ENCODE measurements at places on chromosomes 16 and 17. TPM values are rescaled to one million over a fixed set of nuclear protein-coding genes. Genes with fewer than 3 reads are reported as not detected.

TERB1 gene
- not detected for polyA plus RNA-seq

MT3 gene
- not detected for polyA plus RNA-seq

NPIPB6 gene
- 0.31 TPM for polyA plus RNA-seq

ANKRD40CL gene
- not detected for polyA plus RNA-seq

BAHCC1 gene
- 0.11 TPM for polyA plus RNA-seq

PNMT gene
- not detected for polyA plus RNA-seq

MPP3 gene
- polyA plus RNA-seq: 1.5 TPM

GAS7 gene
- polyA plus RNA-seq: 91.9 TPM

TMEM101 gene
- polyA plus RNA-seq: 41.4 TPM

DNA sequence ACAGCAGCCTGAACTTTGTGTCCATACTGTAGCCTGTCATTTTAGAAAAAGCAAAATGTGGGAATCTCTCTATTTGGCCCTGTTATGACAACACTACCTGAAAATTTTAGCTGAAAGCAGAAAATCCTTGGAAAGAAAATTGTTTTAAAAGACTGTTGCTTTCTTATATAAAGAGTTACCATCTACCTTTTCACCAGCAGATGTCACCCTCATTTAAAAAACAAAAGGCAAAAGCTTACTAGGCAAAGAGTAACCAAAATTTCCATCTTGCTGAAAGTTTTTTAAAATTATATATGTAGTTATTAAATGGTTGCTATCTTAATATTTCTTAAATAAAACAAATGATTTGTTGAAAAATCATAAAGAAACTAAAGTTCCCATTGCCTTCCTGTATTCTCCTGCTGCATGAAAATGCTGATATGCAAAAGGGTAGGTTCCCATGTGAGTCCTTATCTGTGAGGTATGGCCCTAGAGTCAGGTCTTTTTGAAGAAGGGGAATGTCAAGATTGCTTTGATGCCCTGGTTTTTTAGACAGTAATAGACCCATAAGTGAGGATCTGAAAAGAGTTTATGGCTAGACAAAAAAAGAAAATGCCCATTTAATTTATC lies 61.0 kb downstream of the TNRC6C start:
- peak; percentile 18 for DNase-seq

GRCh38 chr17:75428543-75429469 lies 23.3 kb upstream of the GRB2 start:
- DNase-seq: peak; percentile 59

GRCh38 chr17:45995627-45996270 lies 3.3 kb upstream of the STH start:
- no peak for DNase-seq

- peak; percentile 23 for DNase-seq
Measured at GRCh38 chr16:3131755-3132377, 3.0 kb upstream of the ZNF213 start.

GRCh38 chr16:11687601-11688519 lies 19.6 kb downstream of the SNN start:
- no peak for DNase-seq

- DNase-seq: no peak
Measured at GRCh38 chr17:50036455-50037261, 19.3 kb upstream of the ITGA3 start.

DNA sequence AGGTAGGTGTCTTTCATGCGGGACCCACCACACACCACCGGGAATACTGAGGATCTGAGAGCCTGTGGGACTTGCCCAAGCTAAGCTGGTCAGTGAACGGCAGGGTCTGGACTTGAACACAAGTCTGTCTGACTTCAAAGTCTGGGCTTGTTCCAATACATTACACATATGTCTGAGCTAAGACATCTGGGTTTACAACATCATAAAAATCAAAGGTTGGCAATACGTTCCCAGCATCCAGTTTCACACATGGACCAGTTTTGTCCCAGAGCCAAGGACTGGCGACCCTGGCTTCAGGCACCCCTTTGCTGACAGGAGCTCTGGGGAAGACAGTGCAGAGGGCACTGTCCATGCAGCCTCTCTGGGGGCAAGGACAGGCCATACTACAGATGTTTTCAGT lies 27.9 kb upstream of the AXIN2 start:
- no peak for DNase-seq

DNA sequence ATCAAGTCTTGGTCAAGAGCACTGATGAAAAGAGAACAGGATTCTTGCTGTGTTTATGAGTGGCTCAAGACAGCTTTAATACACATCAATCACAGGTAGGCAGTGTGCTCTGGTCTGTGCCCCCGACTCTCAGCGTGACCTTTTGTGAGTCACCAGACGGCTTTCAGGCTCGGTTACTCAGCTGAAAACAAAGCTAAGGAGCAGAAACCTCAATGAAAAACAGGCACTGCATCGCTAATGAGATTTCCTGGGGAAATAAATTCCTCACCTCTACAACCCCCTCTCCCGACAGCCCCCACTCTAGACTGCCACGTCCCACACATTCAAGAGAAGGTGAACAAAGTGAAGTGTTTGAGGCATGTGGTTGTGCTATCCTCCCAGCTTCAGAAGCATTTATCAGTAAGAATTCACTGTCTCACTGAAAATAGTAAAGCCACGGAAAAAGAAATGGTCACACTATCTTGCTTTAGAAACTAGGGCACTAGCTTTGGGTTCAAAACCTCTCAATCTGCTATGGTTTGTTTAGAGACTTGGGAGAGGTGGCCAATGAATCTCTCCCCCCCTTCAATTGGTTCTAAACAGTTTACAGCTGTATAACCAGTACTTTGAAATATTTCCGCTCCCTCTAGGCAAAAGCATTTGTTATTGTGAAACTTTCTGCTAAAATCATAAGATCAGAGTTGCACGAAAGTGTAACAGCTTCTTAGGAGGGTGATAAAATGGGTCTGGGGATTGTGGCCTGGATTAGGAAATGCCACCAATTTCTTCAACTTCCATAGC lies 199.5 kb upstream of the PMFBP1 start:
- DNase-seq: no peak

Measured in CD14-positive monocyte (primary cell).